Erythroblast (primary cell): ENCODE measurements at places on chromosomes 12 and 14.

DNA sequence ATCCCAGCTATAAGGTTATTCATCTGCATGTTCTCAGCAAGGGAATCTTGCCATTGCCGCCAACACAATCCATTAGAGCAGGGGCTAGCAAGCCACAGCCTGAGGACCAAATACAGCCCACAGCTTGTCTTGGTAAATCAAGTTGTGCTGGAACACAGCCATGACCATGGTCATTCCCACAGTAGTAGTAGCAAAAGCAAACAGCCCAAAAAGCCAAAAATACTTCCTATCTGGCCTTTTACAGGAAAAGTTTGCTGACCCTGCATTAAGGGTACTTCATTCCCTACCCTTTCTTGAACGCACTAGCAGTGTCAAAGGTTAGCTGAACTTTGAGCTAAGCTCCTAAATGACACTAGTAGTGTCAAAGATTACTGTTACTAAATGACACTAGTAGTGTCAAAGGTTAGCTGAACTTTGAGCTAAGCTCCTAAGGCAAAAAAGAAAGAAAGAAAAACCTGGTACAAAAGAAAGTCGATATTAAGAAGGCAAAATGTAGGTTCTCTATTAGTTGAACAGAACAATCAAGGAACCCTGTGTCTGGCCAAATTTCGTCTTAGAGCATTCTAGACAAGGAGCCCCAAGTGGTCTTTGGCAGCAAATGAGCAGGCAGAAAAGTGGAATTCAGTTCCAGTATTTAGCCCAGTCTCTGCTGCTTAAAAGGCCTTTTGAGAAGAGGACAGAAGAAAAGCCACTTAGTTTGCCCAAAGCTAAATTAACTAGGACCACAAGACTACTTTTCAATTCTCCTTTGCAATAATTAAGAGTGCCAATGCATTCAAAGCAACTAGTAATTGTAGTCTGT is 67.7 kb downstream of the NT5DC3 start:
- DNase-seq: no peak

- DNase-seq: no peak
These were observed 596 bp upstream of the ZBTB39 start for GRCh38 chr12:57006809-57007475.

- no peak for DNase-seq
These were observed 21.3 kb downstream of the MYBPC1 start for GRCh38 chr12:101616027-101616494.

DNA sequence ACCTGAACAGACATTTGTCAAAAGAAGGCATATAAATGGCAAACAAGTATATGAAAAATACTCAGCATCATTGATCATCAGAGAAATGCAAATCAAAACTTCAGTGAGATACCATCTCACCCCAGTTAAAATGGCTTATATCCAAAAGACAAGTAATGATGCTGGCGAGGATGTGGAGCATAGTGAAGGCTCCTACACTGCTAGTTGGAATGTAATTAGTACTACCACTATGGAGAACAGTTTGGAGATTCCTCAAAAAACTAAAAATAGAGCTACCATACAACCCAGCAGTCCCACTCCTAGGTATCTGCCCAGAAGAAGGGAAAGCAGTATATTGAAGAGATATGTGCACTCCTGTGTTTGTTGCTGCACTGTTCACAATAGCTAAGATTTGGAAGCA is 146.1 kb downstream of the TGFB3 start:
- no peak for DNase-seq

DNA sequence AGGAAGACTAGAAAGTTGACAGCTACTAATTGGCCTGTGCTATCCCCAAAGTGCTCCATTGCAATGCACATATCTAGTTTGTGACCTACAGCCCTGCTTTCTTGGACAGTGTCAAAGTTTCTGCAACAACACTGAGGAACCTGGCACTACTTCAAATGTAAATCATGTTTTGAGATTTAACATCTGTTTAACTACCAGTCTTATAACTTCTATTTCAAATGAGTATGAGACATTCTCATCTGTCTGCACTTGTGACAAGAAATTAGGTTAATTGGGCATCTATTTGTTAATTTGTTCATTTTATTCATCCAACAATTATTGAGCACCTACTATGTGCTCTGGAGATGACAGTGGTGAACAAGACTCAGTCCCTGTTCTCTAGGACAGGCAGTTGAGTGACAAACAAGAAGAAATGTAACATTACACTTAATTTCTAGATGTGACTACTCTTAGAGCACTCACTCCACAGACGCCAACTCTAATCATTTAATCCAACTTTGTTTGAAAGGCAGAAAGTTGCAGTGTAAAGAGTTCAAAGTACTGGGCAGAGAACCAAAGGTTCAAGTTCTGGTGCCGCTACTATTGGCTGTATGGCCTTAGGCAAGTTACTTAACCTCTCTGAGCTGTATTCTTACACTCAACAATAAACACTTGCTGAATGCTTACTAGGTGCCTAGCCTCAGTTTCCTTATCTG is 74.8 kb downstream of the HECTD4 start:
- no peak for DNase-seq

DNA sequence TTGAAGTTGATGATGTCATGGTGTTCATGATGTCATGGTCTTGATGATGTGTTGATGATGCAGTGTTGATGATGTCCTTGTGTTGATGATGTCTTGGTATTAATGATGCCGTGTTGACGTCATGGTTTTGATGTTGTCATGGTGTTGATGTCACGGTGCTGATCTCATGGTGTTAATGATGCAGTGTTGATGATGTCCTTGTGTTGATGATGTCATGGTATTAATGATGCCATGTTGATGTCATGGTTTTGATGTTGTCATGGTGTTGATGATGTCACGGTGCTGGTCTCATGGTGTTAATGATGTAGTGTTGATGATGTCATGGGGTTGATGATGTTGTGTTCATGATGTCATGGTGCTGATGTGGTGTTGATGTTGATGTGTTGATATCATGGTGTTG is 48.0 kb upstream of the RIMBP2 start:
- DNase-seq: peak; percentile 74

GRCh38 chr14:104094709-104095425 is 9.4 kb downstream of the ASPG start:
- peak; percentile 58 for DNase-seq

- no peak for DNase-seq
These were observed 907 bp upstream of the EFS start for GRCh38 chr14:23365732-23366425.

DNA sequence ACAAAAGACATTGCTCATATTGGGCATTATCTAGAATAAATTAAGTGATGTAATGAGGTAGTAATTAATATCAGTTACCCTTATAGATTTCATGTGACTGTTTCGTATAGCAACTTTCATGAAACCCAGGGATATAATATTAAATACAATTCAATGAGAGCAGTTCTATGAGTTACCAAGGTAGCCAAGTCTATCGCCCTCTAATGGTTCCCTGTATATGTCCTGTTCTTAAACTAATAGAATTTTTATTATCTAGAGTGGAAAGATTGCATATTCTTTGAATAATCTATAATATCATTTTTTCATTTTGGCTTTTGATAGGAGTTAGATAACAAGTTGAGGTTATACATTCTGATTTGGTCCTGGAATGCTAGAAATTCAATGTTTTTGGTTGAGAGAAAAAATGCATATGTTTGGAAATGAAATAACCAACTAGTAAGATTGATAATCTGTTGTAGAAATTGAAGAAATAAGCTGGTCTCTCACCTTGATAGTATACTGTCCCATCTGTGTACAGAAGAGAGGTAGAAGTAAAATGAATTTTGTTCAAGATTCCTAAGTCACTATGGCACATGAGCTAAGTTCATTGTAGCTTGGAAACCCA is 59.7 kb downstream of the SCFD1 start:
- peak; percentile 26 for DNase-seq

GRCh38 chr12:66111605-66112004 is 18.9 kb downstream of the LLPH start:
- DNase-seq: no peak

- peak; percentile 47 for DNase-seq
These were observed 1.7 kb upstream of the SPATS2 start for GRCh38 chr12:49365542-49365941.

DNA sequence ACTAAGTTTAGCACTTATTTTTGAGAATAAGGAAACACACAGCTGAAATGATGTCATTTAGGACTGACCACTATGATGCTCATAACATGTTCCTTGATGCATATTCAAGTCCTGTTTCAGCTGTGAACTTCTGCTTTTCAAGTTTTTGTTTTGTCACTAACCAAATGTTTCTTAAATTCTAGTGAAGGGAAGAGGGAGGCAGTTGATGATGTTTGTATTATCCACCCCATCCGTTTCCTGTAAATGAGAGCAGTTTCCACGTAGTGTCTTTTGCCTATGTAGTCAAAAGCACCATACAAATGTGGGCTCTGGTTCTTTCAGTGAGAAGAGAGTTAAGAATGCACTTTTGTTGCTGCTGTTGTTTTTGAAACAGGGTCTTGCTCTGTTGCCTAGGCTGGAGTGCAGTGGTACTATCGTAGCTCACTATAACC is 491.8 kb downstream of the PCNX1 start:
- peak; percentile 9 for DNase-seq

GRCh38 chr12:131986361-131986760 is 36.6 kb downstream of the EP400 start:
- no peak for DNase-seq

DNA sequence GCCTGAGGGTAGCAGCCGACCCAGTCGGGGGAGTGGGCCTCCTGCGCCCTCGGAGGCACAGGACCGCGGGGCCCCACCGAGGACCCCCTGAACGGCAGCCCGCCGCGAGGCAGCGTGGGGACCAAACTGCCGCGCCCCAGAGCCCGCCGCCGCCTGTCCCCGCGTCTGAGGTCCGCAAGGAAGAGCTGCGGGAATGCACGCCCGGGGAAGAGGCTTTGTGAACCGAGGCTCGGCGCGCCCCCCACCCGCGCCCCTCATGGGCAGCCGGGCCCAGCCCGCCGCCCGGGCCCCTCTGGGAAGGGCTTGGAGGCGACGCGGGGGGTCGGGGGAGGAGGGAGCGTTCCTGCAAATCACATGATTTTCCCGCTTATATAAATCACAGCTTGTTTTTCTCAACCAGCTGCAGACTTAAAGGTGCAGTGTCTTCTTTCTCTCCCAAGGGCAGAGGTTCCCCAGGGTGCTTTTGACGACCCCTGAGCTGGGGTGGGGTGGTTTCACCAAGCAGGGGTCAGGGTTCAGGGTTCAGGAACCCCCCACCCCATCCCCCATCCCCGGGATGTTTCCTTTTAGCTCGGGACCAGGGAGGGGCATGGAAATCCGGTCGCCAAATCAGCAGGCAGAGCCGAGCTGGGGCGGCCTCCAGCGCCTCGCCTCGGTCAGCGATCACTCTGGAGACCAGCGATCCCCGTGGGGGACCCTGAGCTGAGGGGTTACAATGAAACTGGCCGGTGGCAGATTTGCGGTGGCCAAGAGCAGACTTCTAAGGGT is 44.7 kb upstream of the ATP23 start:
- no peak for DNase-seq

DNA sequence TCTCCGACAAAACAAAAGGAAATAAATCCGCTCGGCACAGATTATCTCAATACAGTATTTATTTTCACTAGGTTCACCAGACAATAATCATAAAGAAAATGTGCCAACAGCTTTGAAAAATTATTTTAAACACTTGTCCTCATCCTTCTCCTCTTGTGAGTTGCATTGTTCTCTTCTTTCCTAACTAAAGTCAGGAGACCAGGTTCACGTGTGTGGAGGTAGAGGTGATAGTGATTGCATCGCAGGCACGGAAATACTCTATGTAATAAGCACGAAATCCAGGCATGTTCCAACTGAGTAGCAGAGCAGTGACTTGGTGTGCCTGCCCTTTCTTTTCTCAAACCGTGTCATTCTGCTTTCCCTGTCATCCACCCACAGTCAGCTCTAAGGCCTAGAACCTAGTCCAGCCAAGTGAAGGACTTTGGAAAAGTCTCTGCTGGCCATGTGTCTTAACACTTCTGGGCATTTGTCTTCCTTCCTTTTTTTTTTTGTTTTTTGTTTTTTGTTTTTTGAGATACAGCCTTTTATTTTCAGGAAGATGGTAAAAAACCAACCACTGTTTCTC is 939 bp upstream of the SEL1L start:
- no peak for DNase-seq

GRCh38 chr12:87405918-87406317 is 623.3 kb downstream of the C12orf50 start:
- no peak for DNase-seq

- no peak for DNase-seq
These were observed 294.4 kb downstream of the SOX5 start for GRCh38 chr12:23655112-23655511.

- DNase-seq: no peak
These were observed 39.5 kb downstream of the SCARB1 start for GRCh38 chr12:124824195-124824594.

GRCh38 chr14:63039866-63040265 is 5.4 kb downstream of the KCNH5 start:
- peak; percentile 1 for DNase-seq

GRCh38 chr14:23544511-23545447 is 6.8 kb downstream of the ZFHX2 start:
- no peak for DNase-seq
